Lower lobe of right lung (tissue), 2 donors: ENCODE measurements at places on chromosomes 16 and 17. TPM values are rescaled to one million over a fixed set of nuclear protein-coding genes. Genes with fewer than 3 reads are reported as not detected.

GRCh38 chr17:57782647-57783337, 37.7 kb upstream of the CCDC182 start:
- no peak for DNase-seq

DNA sequence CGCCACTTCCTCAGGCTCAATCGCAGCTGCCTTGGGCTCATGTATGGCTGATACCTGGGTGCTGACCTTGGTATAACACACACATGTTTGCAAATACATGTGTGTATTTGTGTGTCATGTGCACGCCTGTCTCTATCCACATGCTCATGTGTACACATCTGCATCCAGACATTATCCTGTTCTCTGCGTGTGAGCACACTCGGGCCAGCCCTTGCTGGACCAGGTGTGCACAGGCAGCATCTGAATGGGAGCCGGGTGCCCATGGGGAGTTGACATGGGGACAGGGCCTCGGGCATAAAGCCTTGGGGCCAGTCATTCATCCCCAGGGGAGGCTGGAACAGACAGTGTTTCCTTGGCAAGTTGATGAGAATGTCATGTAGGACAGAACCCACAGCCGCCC, 29.1 kb upstream of the CRHR1 start:
- DNase-seq: no peak

DNA sequence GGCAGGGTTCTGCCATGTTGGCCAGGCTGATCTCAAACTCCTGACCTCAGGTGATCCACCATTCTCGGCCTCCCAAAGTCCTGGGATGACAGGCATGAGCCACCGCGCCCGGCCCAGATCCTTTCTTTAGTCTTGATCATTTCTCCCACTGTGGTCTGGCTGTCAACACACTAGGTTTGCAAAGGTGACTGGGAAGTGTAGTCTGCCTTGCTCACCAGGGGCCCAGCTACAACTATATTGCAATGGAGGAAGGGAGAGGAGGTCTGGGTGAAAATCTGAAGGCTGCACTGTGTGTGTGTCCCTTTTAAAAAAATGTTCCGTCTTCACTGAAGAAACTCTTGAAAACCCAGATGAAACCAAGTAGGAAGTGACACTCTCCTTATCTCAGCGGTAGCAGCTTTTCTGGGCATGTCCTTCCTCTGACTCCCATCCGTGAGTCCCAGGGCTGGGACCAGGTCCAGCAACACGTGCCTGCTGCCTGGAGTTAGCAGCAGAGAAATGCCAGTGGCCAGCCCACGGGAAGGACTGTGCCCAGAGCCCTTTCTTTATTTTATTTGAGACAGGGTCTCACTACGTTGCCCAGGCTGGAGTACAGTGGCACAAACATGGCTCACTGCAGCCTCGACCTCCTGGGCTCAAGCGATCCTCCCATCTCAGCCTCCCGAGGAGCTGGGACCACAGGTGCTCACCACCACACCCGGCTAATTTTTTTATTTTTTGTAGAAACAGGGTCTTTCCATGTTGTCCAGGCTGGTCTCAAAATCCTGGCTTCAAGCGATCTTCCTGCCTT, 17.8 kb upstream of the KIF19 start:
- DNase-seq: no peak

- DNase-seq: no peak
Observed at GRCh38 chr16:1026057-1026783, 44.6 kb downstream of the SOX8 start.

DNA sequence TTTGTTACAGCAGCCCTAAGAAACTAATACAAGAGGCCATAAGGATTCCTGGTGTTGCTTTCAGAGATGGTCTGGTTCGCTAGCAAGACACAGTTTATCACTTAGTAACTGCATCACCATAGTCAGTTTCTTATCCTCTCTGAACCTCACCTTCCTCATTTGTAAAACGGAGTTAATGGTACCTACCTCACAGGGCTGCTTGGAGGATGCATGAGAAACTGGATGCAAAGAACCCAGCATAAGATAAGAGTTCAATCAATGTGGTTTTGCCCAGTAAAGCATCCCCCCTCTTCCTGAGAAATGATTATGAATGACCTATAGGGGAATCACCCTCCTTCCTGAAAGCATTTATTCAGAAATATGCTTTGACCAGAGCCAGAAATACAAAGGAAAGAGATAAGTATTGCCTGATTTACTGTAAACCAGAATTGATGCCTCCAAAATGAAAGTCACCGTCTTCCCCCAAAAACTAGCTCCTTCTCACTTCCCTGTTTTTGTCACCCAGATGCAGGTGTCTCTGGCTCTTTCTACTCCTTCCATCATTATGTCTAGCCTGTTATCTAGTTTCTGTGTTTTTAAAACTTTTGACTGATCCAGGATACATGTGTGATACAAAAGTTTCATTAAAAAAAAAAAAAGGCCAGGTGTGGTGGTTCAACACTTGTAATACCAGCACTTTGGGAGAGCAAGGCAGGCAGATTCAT, 2.8 kb upstream of the TEFM start:
- DNase-seq: no peak

HSF5 gene
- total RNA-seq: 0.32 TPM

DNA sequence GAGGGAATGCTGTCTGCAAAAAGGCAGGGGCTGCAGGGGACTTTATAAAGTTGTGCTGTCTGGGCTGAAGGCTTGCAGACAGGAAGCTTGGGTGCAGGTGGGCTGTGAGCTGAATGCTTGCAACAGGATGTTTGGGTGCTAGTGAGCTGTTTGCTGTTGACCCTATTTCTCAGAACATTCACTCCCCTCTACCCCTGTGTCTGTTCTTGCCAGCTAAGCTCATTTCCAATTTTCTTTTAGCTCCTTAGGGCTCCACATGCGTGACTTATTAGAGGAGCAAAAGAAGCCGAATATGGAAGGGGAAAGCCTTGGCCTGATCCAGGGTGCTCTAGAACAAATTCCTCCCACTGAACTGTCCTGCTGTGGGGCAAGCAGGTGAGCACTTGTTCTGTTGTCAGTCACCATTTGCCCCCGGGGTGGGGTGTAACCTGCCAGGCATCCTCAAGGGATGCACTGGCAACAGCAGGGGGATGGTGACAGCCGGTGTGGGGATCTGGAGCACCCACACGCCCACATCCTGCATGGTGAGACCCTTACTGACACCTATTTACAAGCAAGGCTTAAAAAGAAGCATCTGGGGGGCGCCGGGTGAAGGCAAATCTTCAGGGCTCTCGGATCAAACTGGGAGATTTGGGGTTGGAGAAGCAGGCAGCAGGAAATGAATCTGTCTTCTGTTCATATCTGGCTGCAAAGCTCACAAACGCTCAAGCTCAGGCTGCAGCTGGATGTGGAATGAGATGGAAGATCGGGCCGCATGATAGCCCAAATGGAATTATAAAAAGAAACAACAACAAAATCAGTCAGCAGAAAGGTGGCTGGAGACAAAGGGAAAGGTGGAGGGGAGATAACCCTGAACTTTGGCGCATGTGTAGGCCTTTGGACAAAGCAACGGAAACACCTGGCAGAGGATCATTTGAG, 21.1 kb upstream of the NUP93 start:
- DNase-seq: no peak

DNA sequence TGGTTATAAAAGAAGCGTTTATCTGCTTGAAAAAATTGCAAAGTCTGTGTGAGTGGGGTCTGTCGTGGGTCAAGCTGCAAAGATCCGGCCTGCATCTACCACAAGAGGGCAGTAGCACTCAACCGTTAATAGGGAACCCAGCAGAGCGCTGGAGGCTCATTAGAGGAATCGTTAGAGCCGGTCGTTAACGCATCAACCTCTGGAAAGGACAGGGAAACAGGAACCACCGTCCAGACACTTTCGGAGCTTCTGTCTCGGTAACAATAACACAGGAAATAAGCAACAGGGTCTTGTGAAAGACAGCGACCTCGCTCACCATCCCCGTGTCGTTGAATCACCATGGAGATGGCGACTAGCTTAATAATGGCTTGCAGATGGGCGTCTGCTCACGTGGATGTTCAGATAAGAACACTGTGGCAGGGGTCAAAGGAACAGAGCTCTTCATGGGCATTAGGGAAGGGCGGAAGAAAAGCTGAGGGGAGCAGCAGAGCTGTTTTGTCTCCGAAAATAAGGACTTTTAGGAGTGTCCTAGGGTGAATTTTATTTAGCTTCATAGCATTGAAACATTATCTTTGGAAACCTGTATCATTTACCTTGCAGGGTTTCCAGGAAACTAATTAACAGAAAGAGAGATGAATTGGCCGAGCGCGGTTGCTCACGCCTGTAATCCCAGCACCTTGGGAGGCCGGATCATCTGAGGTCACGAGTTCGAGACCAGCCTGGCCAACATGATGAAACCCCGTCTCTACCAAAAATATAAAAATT, 11.9 kb upstream of the NSRP1 start:
- DNase-seq: peak; percentile 84

DNA sequence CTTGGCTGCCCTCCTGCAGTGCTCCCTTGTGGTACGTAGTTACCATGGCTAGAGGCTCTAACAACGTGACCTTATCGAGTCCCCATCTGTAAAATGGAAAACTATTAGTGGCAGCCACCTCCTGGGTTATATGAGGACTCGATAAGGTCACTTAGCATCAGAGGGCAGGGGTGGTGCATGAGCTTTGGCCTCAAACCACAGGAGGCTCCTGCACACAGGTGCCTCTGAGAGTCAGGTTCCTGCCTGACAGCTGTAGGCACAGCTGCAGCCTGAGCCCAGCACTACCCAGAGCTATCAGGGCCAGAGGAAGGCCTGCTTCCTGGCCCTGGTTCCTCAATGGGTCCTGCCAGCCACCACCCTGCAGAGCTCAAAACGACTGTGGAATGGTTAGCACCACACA, 57.2 kb upstream of the SEC14L1 start:
- no peak for DNase-seq

DNA sequence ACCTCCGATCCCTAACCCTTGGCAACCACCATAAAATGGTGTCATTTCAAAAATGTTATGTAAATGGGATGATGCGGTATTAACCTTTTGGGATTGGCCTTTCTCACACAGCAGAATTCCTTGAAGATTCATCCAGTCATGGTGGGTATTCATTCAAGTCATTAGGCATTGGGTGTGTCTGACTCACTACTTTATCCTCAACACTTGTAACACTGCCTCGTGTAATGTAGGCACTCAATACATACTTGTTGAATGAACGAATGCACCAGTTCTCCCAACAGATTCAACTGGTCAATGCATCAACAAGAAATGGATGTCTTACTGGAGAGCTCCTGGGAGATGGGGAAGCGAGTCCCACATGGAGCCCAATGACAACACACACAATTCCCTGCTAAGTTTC, 21.8 kb upstream of the GAN start:
- DNase-seq: no peak

SDR42E2 gene
- 0.24 TPM for total RNA-seq

DNA sequence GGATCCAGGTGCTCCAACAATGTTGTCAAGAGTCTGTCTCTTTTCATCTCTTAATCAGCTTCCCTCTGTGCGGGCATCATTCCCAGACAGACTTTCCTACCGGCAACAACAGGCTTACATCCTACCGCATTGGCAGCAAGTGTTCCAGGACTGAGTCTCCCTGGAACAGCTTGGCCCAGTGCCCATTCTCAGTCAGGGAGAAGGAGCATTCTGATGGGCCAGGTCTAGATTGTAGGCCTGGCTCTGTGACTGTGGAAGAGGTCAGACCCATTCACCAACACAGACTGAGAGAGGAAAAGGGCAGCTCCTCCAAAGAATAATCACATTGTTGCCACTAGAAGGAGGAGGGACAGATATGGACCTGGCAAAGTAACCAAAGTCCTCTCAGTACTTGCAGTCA, 68.1 kb upstream of the TMEM132E start:
- no peak for DNase-seq

- DNase-seq: no peak
Observed at GRCh38 chr17:47288531-47289116, 35.0 kb downstream of the ITGB3 start.

DNA sequence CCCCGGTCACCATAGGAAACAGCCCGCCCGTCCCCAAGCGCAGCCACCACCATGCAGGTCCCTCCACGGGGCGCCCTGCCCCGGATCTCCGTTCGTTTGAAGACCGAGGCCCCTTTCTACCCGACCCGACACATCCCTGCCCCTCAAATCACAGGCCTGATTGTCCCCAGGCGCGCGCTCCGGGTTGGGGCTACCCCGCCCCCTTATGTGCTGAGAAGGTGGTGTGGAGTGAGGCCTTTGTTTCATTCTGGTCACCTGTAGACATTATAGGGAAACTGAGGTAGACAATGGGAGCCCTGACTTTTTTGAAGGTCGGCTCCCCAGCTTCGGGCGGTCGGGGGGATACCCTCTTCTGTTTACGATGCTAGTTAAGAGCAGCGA, 763 bp upstream of the ACTG1 start:
- peak; percentile 78 for DNase-seq

B4GALNT2 gene
- total RNA-seq: 0.15 TPM

MYO15A gene
- total RNA-seq: 3.3 TPM

GRCh38 chr17:28843816-28844148, 1.2 kb upstream of the FAM222B start:
- DNase-seq: no peak

DNA sequence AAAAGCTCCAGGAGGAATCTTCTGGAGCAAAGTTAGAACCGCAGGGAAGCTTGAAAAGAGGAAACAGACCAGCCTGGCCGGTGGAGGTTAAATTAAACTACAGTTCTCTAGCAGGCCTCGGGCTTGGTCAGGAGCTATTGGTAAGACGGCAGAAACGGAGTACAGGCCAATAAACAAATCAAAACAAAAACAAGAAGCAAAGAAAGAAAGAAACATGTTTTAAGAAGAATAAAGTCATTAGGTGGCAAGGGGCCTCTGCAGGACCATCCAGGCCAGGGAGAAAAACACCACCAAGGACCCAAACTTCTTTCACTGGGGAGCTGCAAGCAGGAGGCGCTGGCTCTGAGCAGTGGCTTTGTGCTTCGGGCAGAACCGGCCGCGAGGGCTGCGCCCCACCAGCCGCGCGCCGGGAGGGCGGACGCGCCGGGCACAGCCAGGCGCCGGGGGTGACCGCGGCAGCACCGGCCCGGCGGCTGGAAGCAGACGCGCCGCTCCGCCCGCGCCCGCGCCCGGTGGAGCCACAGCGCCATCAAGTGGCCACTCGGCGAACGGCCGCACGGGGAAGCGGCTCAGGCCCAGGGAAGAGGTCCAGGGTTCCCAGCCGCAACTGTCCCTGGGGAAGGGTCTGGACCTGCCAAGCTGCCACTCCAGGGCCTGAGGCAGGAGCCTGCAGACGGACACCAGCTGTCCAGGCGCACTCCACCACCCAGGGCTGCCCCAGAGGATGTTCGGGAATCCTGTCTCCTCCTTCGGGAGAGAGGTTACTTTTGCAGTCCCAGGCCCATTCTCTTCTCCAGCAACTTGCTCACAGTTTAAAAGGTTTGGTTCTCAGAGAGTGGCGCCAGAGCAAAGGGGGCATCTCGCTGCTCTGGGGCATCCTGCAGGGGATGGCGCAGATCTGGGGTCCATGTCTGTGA, 419.4 kb downstream of the SOX9 start:
- peak; percentile 74 for DNase-seq

TEKT1 gene
- 9.7 TPM for total RNA-seq
